ENCODE measurements at places on chromosomes 4 and X. TPM values are rescaled to one million over a fixed set of nuclear protein-coding genes. Genes with fewer than 3 reads are reported as not detected.

DNA sequence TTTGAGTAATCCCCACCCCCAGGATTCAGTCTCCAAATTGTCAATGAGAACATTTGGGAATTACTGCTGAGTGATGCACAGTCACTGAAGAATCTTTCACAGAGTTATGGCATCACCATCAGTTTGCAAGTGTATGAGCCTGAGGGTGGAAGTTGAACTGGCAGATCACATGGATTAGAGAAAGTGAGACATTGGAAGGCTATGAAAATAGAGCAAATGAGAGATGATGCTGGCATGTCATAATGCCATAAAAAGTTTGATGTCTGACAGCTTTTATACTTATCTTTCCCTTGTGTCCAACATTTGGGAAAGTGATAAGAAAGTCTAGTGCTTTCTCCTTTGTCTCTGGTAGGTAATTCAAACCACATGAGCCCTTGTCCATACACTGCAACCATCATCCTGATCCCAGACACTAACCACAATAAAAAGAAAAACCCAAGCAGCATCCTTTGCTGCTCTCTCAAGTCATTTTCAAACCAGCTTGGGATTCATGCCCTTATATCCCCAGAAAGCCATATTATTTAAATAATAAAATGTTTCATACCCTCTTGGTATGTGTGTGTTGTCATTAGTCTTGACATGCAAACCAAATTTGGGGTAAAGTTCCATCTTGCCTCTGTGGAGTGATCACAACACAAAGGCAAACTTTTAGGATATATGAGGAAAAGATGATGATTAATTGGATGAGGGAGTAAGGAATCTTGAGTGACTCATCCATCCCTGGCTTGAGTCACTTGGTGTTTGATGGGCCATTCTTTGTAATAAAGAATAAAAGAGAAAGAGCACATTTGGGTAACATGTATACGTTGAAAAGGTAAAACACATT lies 438.9 kb downstream of the GRXCR1 start:
- DNase-seq: no peak

Gene EGF
- 10.3 TPM for total RNA-seq

DNA sequence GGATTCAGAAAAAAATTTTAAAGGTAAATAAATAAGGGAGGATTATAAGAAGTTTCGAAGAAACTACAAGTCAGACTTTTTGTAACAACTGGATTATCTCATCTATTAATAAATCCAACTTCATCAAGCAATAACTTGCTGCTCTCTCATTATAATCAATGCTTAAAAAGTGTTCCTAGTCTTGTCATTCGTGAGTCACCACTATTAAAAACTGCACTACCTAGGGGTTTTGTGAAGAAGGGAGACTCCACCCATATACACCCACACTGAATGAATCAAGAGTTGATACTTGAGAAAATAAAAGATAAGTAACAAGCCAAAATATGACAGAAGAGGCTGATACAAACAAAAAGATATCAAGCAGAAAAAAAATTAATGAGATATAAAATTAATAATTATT lies 360.5 kb downstream of the ZNF674 start:
- DNase-seq: no peak

DNA sequence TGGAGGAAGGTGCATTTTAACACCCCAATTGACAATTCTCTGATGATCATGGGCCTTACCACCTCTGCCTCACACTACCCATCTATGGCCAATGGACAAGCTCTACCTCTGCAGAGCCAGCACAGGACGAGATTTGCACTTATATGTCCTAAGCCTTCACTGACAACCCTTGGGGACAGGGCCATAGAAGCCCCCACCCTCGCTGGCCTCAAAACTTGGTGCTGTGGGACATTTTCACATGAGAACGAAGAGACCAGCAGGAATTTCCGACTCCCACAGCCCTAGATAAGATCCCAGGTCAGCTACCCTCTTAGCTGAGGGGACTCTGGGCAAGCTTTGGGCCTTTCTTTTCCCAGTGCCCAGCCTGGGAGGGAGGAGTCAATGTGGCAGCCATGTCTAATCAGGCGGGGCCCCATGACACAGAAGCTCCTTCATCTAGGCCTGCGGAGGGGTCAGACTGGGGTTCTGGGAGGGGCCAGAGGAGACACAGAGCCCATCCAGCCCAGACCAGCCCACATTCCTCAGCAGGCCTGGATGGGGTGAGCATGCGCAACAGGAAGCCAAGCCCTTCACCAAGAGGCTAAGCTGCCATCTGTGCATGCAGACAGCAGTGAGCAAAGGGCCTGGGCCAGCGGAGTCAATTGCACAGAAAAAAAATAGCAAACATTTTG lies 12.1 kb downstream of the PJA1 start:
- peak; percentile 13 for DNase-seq

DNA sequence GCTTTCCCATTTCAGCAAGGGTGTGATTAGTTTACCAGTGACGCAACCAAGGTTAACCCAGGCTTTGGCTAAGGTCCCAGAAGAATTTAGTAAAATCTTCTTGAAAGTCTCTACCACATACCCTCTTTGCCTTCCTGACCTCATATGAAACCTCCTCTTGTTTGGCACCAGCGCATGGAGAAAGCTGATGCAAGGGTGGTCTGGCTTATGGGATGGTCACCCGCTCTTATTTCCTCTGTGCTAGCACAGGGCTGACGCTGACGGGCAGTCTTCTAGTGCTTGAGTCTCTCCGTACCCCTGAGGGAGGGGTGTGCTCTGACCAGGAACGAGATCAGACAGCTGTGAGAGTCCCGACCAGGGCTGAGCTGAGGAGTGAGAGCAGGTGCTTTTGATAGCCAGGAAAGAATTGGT lies 137.6 kb downstream of the TENM3 start:
- DNase-seq: no peak

GRCh38 chr4:98289375-98289774 lies 28.2 kb downstream of the RAP1GDS1 start:
- DNase-seq: no peak

Gene DGAT2L6
- not detected for total RNA-seq

GRCh38 chr4:159946983-159947615 lies 844.2 kb downstream of the RAPGEF2 start:
- DNase-seq: peak; percentile 70

- DNase-seq: peak; percentile 24
Measured at GRCh38 chr4:118683513-118683912, 1.7 kb upstream of the METTL14 start.

DNA sequence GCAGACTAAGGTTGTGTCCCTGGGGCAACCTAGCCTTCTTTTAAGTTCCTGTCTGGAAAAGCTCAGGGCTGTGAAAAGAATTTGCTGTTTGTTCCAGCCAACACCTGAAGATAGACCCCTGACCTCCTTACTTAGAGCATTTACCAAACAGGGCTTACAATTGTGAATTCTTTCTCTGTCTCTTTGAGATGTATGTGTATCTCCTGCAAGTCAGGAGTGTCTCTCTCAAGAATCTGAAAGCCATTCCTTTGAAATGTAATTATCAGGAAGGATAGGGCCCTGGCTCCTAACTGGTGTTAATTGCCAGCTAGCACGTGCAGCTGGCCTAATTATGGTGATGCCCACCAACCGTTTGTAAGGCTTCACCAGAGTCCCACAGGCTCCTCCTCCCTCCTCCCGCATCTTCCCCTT lies 18.2 kb downstream of the CCNG2 start:
- DNase-seq: no peak

Gene CT45A2
- total RNA-seq: not detected

Data from H4 (cell line).